ENCODE measurements at places on chromosomes 16 and 17. TPM values are rescaled to one million over a fixed set of nuclear protein-coding genes. Genes with fewer than 3 reads are reported as not detected.

ABCA8 gene
- 5.8 TPM for total RNA-seq

IRF8 gene
- total RNA-seq: 0.52 TPM

PPP1R1B gene
- total RNA-seq: 1.4 TPM

ALOX12 gene
- total RNA-seq: not detected

TTYH2 gene
- 6.0 TPM for total RNA-seq

PRSS33 gene
- not detected for total RNA-seq

AMFR gene
- total RNA-seq: 137 TPM

TEX19 gene
- not detected for total RNA-seq

KRTAP4-9 gene
- total RNA-seq: not detected

MPP2 gene
- total RNA-seq: 5.7 TPM

RRAD gene
- 7.5 TPM for total RNA-seq

KRT32 gene
- not detected for total RNA-seq

IRX3 gene
- 0.91 TPM for total RNA-seq

VPS25 gene
- 114 TPM for total RNA-seq

RBFOX1 gene
- total RNA-seq: 0.24 TPM

KCNJ18 gene
- total RNA-seq: not detected

Data from epithelial cell of alveolus of lung (primary cell).